ENCODE measurements at places on chromosomes 7 and 10. TPM values are rescaled to one million over a fixed set of nuclear protein-coding genes. Genes with fewer than 3 reads are reported as not detected.

Gene MCM10
- 90.8 TPM for total RNA-seq

Gene AOAH
- total RNA-seq = 17.4 TPM

Gene UCMA
- total RNA-seq = not detected

Gene SPDYE6
- total RNA-seq = not detected

Gene ASZ1
- not detected for total RNA-seq

Gene IKZF5
- total RNA-seq = 19.6 TPM

Gene RSBN1L
- 22.9 TPM for total RNA-seq

Gene KCNMA1
- total RNA-seq = not detected

Gene CPN1
- not detected for total RNA-seq

Gene NEUROG3
- total RNA-seq = not detected
